ENCODE measurements at places on chromosomes 16 and 17.

- DNase-seq: no peak
Observed at GRCh38 chr16:534856-535445, 7.4 kb downstream of the CAPN15 start.

- no peak for DNase-seq
Observed at GRCh38 chr16:68590201-68590994, 51.3 kb downstream of the ZFP90 start.

GRCh38 chr17:41653892-41654677 lies 29.7 kb upstream of the KRT17 start:
- DNase-seq: no peak

DNA sequence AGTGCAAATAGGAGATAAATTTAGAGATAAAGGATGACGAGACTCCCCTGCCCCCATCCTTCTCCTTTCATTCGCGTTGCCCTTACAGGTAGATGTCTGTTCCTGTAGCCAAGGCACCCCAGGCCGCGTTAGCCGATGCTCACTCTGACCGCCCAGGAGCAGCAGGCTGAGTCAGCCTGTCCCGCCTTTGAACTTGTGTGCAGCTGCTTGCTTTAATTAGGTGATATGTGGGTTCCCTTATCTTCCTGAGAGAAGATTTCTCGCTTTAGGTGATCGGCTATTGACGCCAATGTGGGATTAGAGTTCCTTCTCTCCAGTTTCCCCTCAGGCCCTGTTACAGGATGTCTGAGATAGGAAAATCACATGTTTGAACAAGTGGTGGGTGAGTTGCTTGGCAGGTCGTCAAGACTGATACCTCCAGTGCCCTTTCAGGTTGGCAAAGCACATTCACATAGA lies 119.5 kb downstream of the MSI2 start:
- DNase-seq: no peak

- DNase-seq: no peak
Observed at GRCh38 chr16:80585764-80586163, 45.0 kb downstream of the DYNLRB2 start.

- DNase-seq: peak; percentile 67
Observed at GRCh38 chr17:27545562-27546229, 85.3 kb upstream of the LGALS9 start.

GRCh38 chr17:14904386-14904785 lies 360.7 kb downstream of the PMP22 start:
- DNase-seq: no peak

DNA sequence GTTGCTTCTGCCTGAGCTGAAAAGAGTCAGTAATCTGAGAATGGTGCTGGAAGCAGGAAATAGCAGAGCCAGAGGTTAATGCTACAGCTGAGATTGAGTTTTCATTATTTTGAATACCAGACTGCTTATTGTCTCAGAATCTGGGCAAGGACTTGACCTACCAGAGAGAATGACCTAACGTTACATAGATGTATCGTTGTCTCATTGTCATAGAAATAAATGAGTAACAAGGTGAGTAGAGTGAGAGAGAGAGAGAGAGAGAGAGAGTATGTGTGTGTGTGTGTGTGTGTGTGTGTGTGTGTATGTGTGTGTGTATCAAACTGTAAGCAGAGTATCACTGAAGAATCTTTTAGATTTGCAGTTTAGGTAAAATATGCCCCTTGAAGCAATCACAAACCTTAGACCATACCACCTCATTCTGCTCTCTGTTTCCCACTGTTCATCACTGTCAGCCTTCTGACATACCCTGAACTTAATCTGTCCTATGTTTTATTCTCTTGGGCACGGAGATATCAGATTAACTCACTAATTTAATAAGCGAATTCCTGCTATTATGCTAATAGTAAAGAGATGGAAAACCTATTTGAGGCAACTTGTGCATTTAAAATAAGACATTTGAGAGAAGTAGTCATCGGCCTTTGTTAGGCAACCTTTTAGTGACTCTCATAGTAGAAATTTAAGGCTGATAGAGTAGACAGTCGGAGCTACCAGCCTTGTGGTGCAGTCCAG lies 87.8 kb downstream of the CYB561 start:
- no peak for DNase-seq

GRCh38 chr17:38511150-38512108 lies 83.2 kb downstream of the ARHGAP23 start:
- DNase-seq: no peak

- DNase-seq: no peak
Observed at GRCh38 chr16:19829844-19830692, 54.6 kb downstream of the GPRC5B start.

GRCh38 chr17:56887552-56888467 lies 26.0 kb downstream of the TRIM25 start:
- DNase-seq: no peak

- no peak for DNase-seq
Observed at GRCh38 chr16:64362193-64362592, 759.7 kb downstream of the CDH11 start.

GRCh38 chr17:58344047-58344790 lies 7.8 kb downstream of the SUPT4H1 start:
- no peak for DNase-seq

- DNase-seq: no peak
Observed at GRCh38 chr17:13359774-13360173, 242.0 kb downstream of the HS3ST3A1 start.

GRCh38 chr17:14203388-14203787 lies 33.3 kb downstream of the CDRT15 start:
- DNase-seq: no peak

- DNase-seq: no peak
Observed at GRCh38 chr16:10885246-10885645, 8.2 kb downstream of the CIITA start.

GRCh38 chr16:67238806-67239470 lies 8.3 kb downstream of the FHOD1 start:
- no peak for DNase-seq

GRCh38 chr17:78617511-78618061 lies 40.4 kb upstream of the DNAH17 start:
- DNase-seq: no peak

DNA sequence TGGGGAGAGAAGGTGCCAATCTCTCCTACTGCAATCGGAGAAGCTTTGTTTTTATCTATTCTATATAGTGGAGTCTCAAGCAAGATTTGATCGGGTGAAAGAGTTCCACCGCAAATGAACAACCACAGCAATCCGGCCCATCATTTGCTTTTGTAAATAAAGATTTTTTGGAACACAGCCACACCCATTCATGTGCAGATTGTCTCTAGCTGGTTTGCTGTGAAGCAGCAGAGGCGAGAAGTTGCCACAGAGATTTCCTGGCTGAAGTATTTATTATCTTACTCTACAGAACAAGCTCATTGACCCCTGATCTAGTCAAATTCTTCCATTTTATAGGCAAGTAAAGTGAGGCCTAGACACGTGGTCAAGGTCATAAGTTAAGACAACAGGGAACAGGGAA lies 195.5 kb upstream of the TNRC6C start:
- DNase-seq: no peak

DNA sequence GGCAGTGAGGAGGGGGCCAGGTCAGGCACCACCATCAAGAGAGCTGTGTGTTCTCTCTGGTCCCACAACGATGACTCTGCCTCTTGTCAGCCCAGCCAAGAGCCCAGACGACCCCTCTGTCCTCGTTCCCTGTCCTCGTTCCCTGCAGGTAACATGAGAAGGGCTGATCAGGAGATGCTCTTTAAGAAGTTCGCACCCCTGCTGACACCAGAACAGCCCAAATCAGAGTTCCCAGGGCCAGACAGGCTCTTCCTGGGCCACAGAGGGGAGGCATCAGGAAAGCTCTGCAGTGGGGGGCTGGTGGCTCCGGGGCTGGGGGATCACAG lies 13.5 kb upstream of the DNAI2 start:
- DNase-seq: no peak

GRCh38 chr17:58415371-58416055 lies 1.8 kb downstream of the RNF43 start:
- DNase-seq: no peak

GRCh38 chr17:16100737-16101400 lies 101.2 kb downstream of the TTC19 start:
- DNase-seq: no peak

DNA sequence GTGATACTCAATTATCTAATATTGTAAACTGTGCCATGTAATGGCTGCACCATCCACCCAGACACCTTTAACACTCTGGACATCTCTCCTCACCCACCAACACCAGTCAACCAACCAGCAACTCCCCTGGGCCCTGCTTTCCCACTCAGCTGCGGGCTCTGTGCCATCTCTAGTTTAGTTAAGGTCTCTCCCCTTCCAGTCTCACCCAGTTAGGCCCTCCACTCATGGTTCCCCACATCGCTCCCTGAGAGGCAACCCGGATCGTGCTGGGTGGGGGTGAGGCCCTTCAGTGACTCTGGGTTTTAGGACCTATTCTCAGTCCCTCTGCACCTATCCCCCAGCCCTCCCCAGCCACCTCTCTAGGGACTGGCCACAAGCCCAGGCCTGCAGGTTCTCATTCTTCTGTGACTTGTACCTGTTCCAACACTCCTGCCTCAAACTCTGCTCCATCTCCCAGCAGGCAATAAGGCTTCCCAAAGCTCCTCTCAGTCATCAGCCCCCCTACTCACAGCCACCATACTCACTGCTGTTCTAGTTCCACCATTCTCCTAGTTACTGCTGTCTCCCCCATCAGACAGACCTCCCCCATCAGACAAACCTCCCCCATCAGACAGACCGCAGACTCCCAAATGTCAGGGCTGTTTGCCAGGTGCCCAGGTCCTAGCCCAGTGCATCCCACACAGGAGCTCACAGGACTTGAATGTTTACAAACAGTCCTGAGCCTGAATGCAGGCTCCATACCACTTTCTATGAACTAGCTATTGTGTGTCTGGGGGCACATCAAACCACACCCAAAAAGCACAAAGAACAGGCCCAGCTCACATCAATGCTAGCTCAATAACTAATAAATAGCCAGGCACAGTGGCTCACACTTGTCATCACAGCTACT lies 2.6 kb downstream of the TK2 start:
- no peak for DNase-seq

- no peak for DNase-seq
Observed at GRCh38 chr16:53955221-53955875, 251.4 kb downstream of the FTO start.

- DNase-seq: no peak
Observed at GRCh38 chr17:56715613-56716357, 117.9 kb downstream of the C17orf67 start.

DNA sequence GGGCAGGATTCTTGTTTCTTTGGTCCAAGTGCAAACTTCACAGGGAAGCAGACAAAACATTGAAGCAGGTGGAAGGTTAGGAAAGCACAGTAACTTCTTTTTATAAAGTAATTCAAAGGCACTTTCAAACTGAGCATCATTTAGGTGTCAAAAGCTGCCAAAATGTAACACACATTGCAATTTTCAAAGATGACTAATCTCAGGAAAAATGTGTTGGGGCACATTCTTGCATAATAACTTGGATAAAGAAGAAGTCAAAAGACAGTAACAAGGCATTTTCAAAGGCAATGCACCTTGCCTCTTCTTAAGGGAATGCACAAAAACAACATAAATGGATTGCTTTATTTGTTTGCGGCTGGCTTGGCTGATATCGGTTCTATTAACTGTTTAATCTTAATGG lies 3.6 kb downstream of the KCNJ2 start:
- no peak for DNase-seq

DNA sequence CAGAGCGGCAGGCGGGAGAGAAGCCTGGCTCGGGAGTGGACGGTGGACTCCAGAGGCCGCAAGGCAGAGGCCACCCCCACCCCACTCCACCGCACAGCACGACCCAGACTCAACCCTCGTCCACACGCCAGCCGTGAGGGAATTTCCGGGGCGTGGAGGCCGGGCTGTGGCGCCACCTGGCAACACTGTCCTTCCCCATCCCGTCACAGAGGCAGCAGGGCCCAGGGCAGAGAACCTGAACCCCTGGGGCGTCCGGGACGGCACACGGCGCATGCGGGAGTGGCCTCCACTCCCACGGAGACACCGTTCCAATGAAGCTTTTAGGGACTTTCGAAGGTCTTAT lies 23.5 kb downstream of the GNPTG start:
- DNase-seq: no peak

- DNase-seq: no peak
Observed at GRCh38 chr16:12601290-12601900, 202.3 kb downstream of the CPPED1 start.

GRCh38 chr17:13387952-13388351 lies 213.8 kb downstream of the HS3ST3A1 start:
- DNase-seq: no peak

- DNase-seq: no peak
Observed at GRCh38 chr17:75067856-75068255, 19.9 kb upstream of the SLC16A5 start.

- no peak for DNase-seq
Observed at GRCh38 chr17:41421116-41421515, 3.3 kb downstream of the KRT37 start.

DNA sequence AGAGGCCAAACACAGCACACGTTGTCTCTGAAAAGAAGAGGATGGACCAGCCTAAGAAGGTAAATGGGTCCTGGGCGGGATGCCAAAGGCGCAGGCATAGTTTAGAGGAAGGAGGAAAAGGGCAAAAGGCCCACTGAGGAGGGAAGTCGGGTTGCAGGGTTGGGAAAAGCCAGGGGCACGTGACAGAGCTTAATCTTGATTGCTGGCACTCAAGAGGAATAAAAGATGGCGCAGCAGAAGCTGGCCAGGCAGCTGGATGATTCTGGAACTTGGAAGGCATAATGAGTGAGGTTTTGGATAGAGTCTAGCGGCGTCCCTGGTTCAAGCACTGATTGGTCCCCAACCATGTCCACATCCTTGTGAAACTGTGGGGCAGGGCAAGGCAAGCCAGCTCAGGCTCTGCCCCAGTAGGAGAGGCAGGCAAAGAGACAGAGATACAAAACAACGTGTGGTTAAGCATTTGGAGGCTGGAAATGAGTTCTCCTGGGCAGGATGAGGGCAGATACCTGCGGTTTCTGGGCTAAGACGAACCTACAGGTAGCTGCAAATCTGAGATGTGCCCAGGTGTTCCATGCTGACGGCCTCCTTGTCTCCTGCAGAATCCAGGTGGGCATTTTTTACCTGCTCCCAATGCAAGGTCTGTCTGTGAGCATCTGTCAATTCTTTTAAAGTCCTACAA lies 52.7 kb upstream of the CIBAR2 start:
- DNase-seq: no peak

DNA sequence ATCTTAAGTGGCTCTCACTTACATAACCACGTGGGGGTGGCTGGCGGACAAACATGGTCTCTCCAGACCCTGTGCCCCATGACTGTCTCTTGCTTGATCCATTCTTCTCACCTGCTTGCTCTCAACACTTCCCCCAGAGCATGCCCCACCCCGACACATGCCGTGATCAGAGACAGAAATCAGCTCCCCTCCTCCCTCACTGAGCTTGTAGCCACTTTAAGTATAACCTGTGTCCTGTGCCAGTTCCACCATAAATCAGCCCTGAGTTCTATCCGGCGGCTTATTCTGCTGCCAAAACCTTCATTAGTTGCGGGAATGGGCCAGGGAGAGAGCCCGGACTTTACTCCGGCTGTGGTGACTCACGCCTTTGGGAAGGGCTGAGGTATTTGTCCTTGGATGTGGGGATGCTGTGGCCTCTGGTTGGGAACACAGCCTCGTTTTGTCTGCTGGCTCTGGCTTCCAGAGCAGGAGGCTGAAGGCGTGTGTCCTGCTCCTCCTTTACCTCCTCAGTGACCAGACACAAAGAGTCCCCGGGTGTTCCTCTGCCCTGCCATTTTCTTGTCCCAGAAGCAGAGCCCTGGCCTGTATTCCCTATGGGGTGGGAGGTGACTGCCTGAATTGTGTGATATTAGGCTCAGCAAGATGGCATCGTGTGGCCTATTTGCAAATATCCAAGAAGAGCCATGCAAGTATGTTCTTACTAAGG lies 21.1 kb downstream of the ANKRD40 start:
- DNase-seq: no peak

- no peak for DNase-seq
Observed at GRCh38 chr17:79294459-79295071, 219.9 kb downstream of the ENGASE start.

- no peak for DNase-seq
Observed at GRCh38 chr17:79301469-79301868, 226.8 kb downstream of the ENGASE start.
